ENCODE measurements at places on chromosomes 1 and 21.

DNA sequence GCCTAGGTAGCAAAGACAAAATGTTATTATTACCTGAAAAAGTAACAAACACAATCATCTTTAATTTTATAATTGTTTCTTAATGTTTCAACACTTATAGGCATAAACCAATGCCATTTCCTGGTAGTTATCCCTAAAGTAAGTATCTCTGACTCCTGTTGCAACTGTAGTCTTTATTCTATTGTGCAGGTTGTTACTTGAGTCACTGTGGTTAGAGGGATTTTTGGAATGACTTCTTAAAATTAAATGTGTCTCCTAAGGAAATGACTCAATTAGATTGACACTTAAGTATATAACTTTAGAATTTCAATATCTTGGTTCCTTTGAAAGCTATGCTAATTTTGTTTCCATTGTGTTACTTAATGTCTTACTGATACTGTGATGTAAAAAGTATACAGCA, 143.9 kb downstream of the PHTF1 start:
- H3K27ac ChIP-seq = no peak overlapping the region
- no peak overlapping the region for H3K4me3 ChIP-seq
- H3K27me3 ChIP-seq = no peaks in the 10 kb centered on the region
- DNase-seq = no peak

- no peak for DNase-seq
- no peaks in the 10 kb centered on the region for H3K36me3 ChIP-seq
- no peak overlapping the region for H3K4me3 ChIP-seq
- peaks cover 80% of the 10 kb centered on the region for H3K27me3 ChIP-seq
- no peak overlapping the region for H3K27ac ChIP-seq
- H3K4me1 ChIP-seq = no peaks in the 10 kb centered on the region
These were observed 69.3 kb upstream of the CASZ1 start for GRCh38 chr1:10865518-10866320.

GRCh38 chr1:18475234-18475905, 5.4 kb upstream of the KLHDC7A start:
- H3K4me3 ChIP-seq = no peak overlapping the region
- H3K27ac ChIP-seq = no peak overlapping the region
- peaks cover 13% of the 10 kb centered on the region for H3K27me3 ChIP-seq
- H3K36me3 ChIP-seq = no peaks in the 10 kb centered on the region

DNA sequence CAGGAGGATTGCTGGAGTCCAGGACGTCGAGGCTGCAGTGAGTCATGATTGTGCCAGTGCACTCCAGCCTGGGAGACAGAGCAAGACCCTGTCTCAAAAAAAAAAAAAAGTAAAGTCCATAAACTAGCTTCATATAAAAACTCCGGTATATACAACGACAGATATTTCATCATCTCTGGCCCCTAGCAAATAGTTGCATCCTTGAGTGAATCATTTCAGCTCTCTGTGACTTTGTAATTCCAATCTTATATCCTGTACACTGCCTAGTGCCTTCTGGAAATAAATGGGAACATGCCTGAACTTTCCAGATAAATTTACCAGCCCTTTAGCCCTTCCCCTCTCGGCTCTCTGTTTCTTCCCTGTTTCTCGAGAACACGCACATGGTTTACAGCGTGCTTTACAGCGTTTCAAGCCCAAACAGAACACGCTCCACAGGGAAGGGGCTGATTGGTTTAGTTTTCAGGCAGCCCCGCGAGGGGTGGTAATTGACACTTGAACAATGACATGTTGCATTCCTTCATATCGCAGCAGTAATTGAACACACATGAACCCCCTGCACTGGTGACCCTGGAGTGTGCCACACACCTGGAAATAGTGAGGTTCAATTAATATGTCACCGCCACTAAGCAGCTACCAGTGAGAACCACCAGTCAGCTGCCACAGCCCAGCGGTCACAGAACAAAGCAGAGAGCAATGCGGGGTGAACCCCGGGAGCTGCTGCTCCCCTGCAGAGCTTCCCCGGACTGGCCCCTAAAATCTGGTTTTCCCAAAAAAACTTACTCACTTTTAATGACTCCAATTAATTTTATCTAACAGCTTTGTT, 35.7 kb upstream of the SIM2 start:
- H3K4me3 ChIP-seq = no peak overlapping the region
- H3K4me1 ChIP-seq = no peaks in the 10 kb centered on the region
- peaks cover 14% of the 10 kb centered on the region for H3K27me3 ChIP-seq
- H3K36me3 ChIP-seq = no peaks in the 10 kb centered on the region
- no peak overlapping the region for H3K27ac ChIP-seq
- no peak for DNase-seq

DNA sequence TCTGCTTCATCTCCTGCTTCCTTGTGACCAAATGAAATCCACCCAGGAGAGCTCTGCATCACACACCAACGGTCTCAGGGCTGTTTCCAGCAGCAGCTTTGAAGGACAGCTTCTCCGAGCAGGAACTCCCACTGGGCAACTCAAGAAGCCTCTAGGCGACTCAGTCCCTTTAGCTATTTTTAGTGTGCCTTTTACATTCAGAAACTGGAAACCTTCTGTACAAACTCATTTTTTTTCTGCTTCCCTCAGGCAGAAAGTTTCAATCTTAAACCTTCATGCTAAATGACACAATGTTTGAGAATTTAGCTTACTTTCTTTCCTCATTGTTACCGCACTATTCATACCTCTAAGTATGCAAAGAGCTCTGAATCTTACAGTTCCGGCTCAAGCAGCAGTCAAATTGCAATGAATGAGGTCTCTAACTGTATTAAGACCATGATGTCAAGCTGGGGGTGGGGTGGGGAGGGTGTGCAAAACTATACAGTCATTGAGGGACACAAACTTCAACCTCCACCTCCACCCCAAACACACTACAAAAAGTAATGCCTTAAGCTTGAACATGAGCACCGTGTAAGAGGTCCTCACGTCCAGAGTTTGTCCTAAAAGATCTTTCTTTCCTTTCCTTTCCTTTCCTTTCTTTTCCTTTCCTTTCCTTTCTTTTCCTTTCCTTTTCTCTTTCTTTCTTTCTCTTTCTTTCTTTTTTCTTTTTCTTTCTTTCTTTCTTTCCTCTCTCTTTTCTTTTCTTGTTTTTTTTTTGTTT, 16.4 kb upstream of the TARBP1 start:
- H3K27ac ChIP-seq = no peak overlapping the region
- peaks cover 27% of the 10 kb centered on the region for H3K4me1 ChIP-seq
- no peaks in the 10 kb centered on the region for H3K27me3 ChIP-seq
- DNase-seq = no peak
- H3K4me3 ChIP-seq = no peak overlapping the region
- no peaks in the 10 kb centered on the region for H3K36me3 ChIP-seq

- H3K36me3 ChIP-seq = no peaks in the 10 kb centered on the region
- H3K4me3 ChIP-seq = no peak overlapping the region
- no peaks in the 10 kb centered on the region for H3K4me1 ChIP-seq
- no peaks in the 10 kb centered on the region for H3K27me3 ChIP-seq
These were observed 56.3 kb downstream of the INAVA start for GRCh38 chr1:200951016-200951415.

GRCh38 chr1:210792250-210793102, 341.5 kb downstream of the KCNH1 start:
- no peaks in the 10 kb centered on the region for H3K27me3 ChIP-seq
- no peak overlapping the region for H3K27ac ChIP-seq
- no peaks in the 10 kb centered on the region for H3K4me1 ChIP-seq
- no peak overlapping the region for H3K4me3 ChIP-seq

GRCh38 chr1:55987491-55988249, 591.7 kb downstream of the PLPP3 start:
- peak; percentile 16 for DNase-seq
- H3K27ac ChIP-seq = no peak overlapping the region
- no peaks in the 10 kb centered on the region for H3K27me3 ChIP-seq
- peaks cover 13% of the 10 kb centered on the region for H3K4me1 ChIP-seq

DNA sequence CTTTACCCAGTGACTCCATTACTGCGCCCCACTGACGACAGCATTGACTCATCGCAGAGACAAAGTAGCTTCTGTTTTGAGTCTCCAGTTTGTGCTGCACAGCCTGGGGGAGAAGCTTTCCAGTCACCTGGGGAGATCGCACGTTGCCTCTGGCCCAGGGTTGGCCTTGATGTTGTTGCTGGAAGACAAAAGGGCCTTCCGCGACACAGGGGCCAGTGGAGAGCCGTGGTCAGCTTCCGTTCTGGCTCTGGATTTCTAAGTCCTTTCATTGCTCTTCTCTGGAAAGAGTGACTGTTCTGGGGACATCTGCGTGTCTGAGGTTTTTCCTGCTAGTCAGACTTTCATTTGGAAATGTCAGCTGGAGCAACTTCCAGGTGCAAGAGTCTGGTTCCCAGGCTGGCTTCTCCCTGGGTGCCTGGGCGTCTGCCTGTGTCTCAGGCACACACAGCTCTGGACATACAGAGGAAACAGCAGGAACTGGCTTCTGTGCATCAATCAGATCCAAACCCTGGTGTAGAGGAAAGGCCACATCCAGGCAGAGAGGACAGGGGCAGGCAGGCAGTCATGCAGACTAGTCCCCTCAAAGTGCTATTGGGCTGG, 257.0 kb downstream of the SIPA1L2 start:
- peaks cover 2% of the 10 kb centered on the region for H3K27me3 ChIP-seq
- no peak for DNase-seq
- H3K4me3 ChIP-seq = no peak overlapping the region
- no peaks in the 10 kb centered on the region for H3K4me1 ChIP-seq
- no peak overlapping the region for H3K27ac ChIP-seq

DNA sequence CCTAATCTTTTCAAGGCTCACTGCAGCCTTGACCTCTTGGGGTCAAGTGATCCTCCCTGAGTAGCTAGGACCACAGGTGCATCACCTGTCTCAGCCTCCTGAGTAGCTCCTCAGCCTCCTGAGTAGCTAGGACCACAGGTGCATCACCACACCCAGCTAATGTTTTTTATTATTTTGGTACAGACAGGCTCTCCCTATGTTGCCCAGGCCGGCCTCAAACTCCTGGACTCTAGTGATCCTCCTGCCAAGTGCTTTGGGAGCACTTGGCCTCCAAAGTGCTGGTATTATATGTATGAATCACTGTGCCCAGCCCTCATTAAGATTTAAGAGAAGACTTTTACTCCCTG, 58.5 kb upstream of the S1PR1 start:
- H3K27me3 ChIP-seq = no peaks in the 10 kb centered on the region
- no peak overlapping the region for H3K4me3 ChIP-seq
- no peaks in the 10 kb centered on the region for H3K36me3 ChIP-seq
- H3K4me1 ChIP-seq = peaks cover 8% of the 10 kb centered on the region

DNA sequence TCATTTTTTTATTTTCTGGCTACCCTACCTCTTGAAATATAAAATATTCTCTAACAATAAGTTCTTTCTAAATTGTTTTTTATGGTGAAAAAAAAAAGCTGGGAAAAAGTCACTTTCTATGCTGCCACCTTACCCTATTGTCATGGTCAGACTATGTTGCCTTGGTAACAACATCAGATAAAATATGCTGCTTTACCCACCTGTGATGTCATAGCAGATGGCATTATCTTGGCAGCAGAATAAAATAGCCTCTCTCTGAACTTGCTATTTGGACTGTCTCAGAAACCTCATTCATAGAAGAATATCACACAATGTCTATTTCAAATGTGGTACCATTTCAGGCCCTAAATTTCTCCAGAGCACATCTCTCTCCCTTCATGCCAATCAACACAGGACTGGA, 69.6 kb upstream of the SGIP1 start:
- H3K4me3 ChIP-seq = no peak overlapping the region
- H3K27ac ChIP-seq = no peak overlapping the region
- no peaks in the 10 kb centered on the region for H3K27me3 ChIP-seq
- DNase-seq = no peak

DNA sequence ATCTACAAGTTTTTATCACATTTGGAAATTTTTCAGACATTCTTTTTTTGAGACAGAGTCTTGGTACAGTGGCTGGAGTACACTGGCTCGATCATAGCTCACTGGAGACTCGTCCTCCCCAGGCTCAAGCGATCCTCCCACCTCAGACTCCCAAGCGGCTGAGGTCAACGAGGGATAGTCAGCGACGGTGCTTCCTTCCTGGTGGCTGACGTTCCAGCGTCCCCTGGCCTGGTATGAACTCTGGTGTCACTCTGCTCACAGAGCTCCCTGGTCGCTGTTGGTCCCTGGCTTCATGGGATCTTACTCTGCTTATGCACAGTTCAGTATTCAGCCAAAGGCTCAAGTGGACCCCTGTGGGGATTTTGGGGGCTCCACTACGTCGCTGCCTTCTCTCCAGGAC, 3.5 kb upstream of the ARHGEF16 start:
- peaks cover 1% of the 10 kb centered on the region for H3K27me3 ChIP-seq
- no peak overlapping the region for H3K4me3 ChIP-seq
- no peaks in the 10 kb centered on the region for H3K4me1 ChIP-seq
- no peak for DNase-seq

DNA sequence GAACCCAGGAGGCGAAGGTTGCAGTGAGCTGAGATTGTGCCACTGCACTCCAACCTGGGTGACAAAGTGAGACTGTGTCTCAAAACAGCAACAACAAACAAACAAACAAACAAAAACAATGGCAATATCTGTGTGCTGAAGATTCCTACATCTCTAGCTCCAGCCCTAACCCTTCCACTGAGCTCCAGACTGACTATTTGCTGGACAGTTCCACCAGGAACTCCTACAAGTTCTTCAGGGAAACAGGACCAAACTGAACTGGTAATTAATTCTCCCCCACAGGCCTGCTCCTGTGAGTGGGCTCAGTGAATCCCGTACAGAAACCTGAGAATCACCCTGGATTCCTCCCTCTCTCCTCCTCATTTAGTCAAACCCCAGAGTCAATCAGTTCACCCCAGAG, 1.5 kb downstream of the SERPINC1 start:
- no peak overlapping the region for H3K27ac ChIP-seq
- H3K27me3 ChIP-seq = no peaks in the 10 kb centered on the region
- no peak overlapping the region for H3K4me3 ChIP-seq
- H3K36me3 ChIP-seq = no peaks in the 10 kb centered on the region

DNA sequence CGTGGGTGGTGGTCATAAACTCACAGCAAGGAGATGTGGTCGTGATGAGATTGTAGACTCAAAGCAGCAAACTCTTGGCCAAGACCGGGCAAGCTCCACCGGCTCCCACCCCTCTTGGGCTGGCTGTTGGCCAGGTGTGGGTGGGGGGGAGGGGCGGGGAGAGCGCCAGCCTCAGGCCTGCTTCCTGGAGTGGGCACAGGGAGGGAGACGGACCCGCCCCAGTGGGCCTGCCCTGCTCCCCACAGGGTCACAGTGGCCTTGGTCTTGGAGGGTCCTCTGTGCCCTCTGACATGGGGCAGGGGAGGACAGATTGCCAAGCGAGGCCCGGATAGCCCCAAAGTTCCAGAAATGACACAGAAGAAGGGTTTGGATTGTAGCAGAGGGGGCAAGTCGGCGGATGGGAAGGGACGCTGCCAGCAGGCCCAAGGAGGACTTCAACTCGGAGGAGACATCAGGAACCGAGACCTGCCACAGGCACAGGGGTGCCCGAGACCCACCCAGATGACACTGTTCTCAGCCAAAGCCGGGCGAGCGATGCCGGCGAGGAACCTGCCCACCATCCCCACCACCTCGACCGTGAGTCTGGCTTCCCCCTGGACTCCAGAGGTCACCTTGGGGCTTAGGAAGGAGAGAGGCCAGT, 85.4 kb upstream of the ACTRT2 start:
- no peaks in the 10 kb centered on the region for H3K36me3 ChIP-seq
- no peaks in the 10 kb centered on the region for H3K27me3 ChIP-seq
- no peak overlapping the region for H3K27ac ChIP-seq
- H3K4me3 ChIP-seq = no peak overlapping the region
- H3K4me1 ChIP-seq = no peaks in the 10 kb centered on the region

GRCh38 chr1:156949127-156949526, 28.7 kb downstream of the LRRC71 start:
- peaks cover 59% of the 10 kb centered on the region for H3K36me3 ChIP-seq
- DNase-seq = no peak
- no peak overlapping the region for H3K27ac ChIP-seq
- no peak overlapping the region for H3K4me3 ChIP-seq
